Cardiac septum (tissue), 1 donor: ENCODE measurements at places on chromosomes 7 and 10. TPM values are rescaled to one million over a fixed set of nuclear protein-coding genes. Genes with fewer than 3 reads are reported as not detected.

The SHOC2 gene
- total RNA-seq, result 51.4 TPM

The PANK1 gene
- 8.8 TPM for total RNA-seq

The SUV39H2 gene
- 7.9 TPM for total RNA-seq

The C7orf57 gene
- not detected for total RNA-seq

The C10orf62 gene
- 0.51 TPM for total RNA-seq

The VENTX gene
- total RNA-seq, result 0.40 TPM

The ELAPOR2 gene
- 8.9 TPM for total RNA-seq

The RBP3 gene
- not detected for total RNA-seq

The CPVL gene
- total RNA-seq, result 86.9 TPM

The LIPN gene
- total RNA-seq, result not detected

The CYTH3 gene
- 24.9 TPM for total RNA-seq

The CEP55 gene
- 0.13 TPM for total RNA-seq

The CCL24 gene
- not detected for total RNA-seq

The CPA5 gene
- not detected for total RNA-seq

The CALML5 gene
- total RNA-seq, result not detected

The PAPOLB gene
- 0.05 TPM for total RNA-seq

The NUTM2A gene
- 1.6 TPM for total RNA-seq

The NPTX2 gene
- 0.43 TPM for total RNA-seq

The C10orf95 gene
- not detected for total RNA-seq

The ADAMTS14 gene
- total RNA-seq, result 0.81 TPM

The GSAP gene
- total RNA-seq, result 7.2 TPM

The SLC39A12 gene
- not detected for total RNA-seq

The IPMK gene
- total RNA-seq, result 3.0 TPM

The PCLO gene
- total RNA-seq, result 3.2 TPM

The BAIAP2L1 gene
- total RNA-seq, result 1.9 TPM

The OR9A2 gene
- not detected for total RNA-seq

The AZGP1 gene
- total RNA-seq, result 114 TPM

The GHRHR gene
- total RNA-seq, result not detected

The PRF1 gene
- total RNA-seq, result 1.2 TPM

The ASB13 gene
- total RNA-seq, result 10.2 TPM

The HYAL4 gene
- total RNA-seq, result 0.32 TPM

The PIK3CG gene
- 1.7 TPM for total RNA-seq

The CALHM3 gene
- not detected for total RNA-seq

The PRKAR2B gene
- 37.7 TPM for total RNA-seq

The TCAF2 gene
- total RNA-seq, result 0.54 TPM
